ENCODE measurements at places on chromosomes 1 and 21.

- no peak for DNase-seq
These were observed 25.6 kb downstream of the S100A10 start for GRCh38 chr1:151968058-151968457.

DNA sequence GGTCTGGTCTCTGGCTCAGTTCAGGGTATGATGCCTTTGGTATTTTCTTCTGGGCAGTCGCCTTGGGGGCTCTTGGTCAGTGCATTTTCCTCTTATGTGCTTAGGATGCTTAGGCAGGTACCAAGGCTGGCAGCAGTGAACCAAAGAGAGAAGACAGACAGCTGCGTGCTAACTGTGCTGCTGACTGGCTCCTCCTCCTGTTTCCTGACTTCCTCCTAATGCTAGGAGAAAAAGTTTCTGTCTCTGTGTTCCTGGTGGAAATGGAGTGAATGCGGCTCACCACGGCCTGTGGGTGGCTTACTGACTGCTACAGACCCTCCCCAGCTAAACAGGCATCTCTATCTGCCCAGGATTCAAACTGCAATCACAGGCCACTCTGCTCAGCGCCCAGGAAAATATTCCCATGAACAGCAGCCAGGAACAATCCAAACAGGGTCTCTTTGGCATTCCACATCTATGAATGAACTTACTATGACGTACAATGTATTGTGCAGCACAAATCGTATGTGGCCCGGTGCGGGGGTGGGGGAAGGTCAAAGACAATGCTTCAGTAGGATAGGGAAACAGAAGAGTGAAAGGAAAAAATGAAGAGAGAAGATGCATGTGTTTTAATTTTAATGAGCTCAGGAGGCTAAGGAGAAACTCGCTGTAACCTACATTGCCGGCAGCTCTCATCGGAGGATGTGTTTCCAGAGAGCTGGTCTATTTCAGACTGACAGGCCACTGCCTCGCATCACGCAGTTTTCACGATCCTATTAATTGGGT, 2.8 kb downstream of the ABCG1 start:
- DNase-seq: no peak

- peak; percentile 99 for DNase-seq
These were observed 418.6 kb upstream of the PROX1 start for GRCh38 chr1:213568929-213569815.

GRCh38 chr1:230313453-230314141, 112.5 kb downstream of the PGBD5 start:
- DNase-seq: no peak

DNA sequence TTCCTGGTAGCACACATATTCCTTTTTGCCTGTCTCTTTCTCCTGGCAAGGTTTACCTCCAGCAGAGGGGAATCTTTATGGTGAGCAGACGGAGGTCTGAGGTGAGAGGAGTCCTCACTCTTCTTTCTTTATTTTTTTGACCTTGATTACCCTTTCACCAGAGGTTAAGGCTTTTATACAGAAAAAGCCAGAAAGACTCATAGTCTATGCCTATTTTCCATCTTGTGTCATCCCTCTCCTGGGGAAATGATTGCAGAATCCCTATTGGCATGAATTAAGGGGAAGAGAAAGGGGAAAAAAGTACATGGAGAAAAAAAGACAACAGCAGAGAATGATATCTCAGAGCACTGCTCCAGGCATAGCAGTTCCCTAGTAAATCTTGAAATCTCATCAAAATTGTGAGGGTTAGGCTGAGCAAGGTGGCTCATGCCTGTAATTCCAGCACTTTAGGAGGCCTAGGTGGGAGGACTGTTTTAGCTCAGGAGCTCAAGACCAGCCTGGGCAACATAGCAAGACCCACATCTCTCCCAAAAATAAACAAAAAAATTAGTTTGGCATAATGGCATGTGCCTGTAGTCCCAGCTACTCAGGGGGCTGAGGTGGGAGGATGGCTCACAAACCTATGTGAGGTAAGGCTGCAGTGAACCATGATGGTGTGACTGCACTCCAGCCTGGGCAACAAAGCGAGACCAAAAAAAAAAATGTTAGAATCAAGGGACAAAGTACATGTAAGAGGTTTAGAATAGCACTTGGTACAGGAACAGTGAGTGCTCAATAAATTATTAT, 1.2 kb upstream of the XPR1 start:
- DNase-seq: no peak

Measured in NCI-H2081 treated with DMSO at 0.1 percent for 48 hours (cell line).